GM12864 (cell line): ENCODE measurements at places on chromosomes 1 and 21.

DNA sequence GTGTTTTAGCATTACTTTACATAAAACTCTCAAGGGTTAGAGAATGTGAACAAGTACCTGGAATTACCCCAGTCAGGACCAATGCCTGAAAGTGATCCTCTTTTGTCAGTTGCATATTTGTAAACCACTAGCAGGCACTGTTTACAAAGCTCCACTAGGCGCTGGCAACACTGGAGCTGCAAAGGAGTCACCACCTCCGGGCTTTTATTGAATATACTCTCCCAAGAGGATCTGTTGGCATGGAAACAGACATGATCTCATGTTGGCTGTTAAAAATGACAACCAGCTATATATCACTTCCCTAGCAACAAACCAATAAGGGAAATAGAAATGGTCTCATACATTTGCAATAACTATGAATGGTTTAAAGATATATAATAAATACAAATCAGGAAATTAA lies 116.0 kb downstream of the TTLL7 start:
- DNase-seq = no peak

DNA sequence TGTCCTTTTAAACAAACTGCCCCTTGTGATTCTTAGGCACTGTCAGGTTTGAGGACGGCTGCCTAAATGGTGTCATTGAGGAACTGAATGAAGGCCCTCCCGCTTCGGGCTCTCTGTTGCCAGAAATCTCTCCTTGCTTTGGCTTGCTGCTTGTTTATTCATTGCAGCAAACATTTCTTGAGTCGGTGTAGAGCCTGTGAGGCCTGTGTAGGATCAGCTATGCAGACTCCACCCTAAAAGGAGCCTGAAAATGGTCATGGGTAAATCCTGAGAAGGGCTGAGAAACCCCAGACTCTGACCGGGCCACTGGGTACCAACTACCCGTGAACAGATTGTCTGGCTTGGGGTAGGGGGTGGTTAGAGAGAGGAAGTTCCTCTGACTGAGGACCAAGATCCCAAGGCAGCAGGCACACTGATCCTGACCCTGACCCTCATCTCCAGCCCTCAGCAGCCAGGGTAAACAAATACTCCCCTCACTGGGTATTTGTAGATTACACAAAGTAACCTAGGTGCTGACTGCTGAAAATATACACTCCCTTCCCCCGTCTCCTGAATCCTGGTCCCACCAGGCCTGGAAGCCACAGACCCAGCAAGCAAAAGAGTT lies 3.1 kb downstream of the IL6R start:
- no peak for DNase-seq

DNA sequence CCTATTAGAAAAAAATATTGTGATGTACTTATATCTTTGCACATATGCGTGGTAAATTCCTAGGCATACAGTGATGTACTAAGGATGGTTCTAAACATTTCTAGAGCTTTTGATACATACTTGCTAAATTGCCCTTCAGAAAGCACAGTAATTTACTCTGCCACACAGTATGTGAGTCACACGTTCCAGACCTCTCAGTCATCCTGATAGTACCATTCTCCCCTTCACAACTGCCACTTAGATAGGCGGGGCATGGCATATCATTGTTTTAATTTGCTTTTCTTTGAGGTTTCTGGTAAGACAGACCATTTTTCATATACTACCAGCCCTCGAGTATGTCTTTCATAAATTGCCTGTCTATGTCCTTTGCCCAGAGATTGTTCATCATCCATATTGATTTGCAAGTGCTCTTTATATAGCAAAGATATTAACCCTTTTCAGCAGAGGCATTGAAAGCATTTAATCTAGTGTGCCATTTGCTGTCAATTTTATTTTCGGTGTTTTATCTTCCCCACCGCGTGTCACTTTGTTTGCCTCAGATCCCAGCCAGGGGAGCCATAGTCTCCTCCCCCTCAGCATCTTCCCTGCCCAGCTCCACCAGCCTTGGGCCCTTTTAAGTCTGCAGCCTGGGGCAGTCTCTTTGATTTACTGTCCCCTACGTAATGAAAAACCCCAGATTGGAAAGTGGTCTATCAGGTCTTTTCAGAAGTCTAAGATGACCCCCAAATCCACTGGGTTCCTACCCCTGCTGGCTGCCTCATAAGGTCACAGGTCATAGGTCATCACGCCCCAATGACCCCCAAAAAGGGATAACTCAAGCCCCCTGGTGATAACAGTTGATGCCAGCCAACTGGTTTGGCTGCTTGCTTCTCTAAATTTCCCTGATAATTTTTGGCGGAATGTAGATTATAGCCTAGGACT lies 11.8 kb upstream of the PAX7 start:
- DNase-seq = no peak

DNA sequence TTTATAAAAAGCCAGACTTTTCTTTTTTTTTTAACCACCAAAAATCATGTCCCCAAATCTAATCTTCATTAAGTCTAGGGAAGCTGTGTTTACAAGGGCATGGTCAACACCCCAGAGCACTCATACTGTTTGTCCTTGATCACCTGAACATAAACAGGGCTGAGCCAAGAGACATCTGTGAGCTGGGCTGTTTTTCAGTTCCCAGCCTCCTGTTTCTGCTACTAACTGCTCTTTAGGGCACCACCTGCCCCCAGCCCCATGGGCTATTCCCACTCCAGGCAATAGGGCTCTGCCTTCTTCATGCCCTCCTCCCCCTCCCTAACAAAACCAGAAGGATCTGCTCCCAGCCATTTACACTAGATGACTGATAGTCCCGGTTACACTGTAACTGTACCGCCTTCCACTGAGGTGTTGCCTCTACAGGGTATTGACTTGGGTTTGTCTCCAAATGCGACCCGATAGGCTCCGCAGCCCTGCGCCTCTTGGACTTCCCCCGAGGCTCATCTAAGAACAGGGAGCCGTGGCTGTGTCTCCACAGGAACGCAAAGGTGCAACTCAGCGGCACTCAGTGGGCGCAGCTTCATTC lies 11.7 kb upstream of the SLC26A9 start:
- DNase-seq = no peak

DNA sequence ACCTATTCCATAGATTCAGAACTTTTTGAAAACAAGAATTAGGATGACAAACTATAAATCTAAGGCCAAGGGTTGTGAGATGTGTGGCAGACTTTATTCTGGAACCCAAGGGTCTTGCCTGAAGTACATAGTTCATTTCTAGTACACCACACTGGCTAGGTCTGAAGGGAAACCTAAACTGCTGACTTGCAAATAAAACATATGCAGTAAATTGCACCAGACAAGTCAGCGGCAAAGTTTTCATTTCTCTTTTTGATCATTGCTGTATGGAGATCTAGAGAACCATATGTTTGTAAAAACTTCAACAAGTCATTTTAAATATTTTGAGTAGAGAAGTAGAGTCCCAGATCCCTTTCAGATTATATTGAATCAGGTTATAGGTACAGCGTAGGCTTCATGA lies 43.9 kb downstream of the TNFSF4 start:
- no peak for DNase-seq
